ENCODE measurements at places on chromosomes 7 and 10.

DNA sequence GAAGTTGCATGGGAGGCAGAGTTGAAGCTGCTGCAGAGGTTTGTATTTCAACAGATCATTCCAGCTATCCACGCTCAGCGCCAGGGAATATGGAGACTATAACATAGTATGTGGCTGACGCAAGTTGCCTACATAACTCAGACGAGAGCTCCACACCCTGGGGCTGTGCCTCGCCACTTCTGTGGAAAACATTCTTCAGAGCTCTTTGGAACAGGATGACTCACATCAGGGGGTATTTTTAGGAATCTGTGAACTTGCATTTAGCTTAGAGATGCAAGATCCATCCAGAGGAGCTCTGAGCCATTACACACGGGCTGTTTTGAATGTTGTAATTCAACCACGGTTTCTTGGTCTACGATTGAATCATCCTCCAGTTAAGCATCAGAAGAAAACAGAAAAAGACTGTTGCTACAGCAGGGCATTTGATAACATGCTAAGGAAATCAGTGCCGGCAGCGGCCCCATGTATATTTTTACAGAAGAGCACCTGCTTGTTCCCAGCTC lies 481.5 kb upstream of the AKR1E2 start:
- no peak for DNase-seq

DNA sequence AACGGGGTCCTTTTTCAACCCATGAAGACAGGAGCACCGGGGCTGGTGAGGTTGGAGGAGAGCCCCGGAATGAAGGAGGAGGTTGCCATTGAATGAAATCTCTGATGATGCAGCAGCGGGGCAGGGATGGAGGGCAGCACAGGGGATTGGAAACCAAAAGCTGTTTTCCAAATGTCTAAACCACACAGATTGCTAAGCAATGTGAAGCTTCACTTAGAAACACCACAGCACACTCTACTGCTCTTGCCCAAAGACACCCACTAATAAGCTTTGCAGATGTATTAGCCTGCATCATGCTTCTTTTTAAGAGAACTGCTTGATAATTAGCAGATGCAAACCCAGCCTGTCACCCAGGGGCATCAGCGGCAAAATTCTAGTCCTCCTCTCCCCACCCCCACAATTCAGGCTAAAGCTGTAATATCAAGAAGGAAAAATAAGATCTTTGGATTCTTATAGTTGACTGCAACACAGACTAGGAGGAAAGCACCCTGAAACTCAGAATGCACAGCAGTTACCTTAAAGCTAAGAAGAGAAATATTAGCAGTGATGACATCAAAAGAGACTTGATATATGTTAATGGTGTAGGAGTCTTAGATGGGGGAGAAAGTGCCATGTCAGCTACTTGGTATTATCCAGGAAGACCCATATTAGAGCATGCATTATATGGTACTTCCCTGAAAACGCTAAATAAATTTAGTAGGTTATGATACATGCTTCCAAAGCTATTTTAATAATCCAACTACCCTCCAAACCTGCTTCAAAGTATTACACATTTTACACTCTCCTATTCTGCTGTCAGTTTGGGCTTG lies 666.7 kb downstream of the KCNMA1 start:
- DNase-seq = no peak

DNA sequence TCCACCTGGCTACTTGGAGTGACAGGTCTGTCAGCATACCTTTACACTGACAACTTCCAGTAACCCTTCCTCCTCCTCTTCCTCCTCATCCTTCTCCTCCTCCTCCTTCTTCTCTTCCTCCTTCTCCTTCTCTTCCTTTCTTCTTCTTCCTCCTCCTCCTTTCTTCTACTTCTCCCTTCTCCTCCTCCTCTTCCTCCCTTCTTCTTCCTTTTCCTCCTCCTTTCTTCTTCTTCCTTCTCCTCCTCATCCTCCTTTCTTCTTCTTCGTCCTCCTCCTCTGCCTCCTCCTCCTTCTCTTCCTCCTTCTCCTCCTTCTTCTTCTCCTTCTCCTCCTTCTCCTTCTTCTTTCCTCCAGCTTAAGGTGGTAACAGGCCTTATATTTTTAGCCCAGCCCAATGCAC lies 109.3 kb upstream of the PLXDC2 start:
- no peak for DNase-seq

- no peak for DNase-seq
Measured at GRCh38 chr10:69759641-69760040, 42.1 kb upstream of the COL13A1 start.

- no peak for DNase-seq
Measured at GRCh38 chr10:26327811-26328210, 110.3 kb upstream of the APBB1IP start.

DNA sequence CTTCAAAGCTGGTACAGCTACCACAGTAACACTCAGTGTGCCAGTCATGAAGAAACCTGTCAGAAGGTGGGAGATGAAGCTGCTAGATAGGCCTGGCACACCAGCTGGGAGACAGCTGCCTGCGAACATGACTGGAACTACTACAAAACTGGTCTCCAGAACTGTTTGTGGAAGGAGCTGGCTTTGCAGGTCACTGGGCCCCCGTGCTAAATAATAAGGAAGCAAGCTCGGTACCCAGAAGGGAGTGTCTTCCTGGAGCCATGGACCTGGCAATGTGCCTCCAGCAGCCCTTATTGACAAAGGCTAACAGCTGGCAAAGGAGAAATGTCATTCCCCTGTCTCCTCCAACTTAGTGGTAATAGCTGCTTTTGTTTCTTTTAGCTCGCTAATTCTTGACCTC lies 1217.6 kb upstream of the LRRN3 start:
- DNase-seq = no peak

- DNase-seq = no peak
Measured at GRCh38 chr7:105920766-105921165, 42.3 kb upstream of the CDHR3 start.

DNA sequence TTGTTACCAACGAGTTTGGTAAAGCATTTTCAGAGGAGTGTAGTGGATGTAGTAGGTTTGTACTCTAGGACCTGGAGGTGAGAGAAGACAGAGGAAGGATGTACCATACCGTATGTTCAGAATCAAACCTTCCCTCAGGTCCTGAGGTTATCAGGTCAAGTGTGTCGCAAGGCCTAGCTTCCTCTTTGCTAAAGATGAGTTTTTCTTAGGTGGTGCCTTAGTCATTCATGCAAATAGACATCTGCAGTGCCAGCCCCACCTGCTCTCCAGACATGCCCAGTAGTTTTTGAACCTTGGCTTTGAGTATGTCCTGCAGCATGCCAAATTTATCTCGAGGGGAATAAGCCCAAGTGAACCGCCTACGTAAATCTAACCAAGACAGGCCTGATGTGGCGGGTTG lies 71.3 kb downstream of the HDAC9 start:
- DNase-seq = no peak
